ENCODE measurements at places on chromosomes 3 and 15.

- no peaks in the 10 kb centered on the region for H3K4me1 ChIP-seq
- no peaks in the 10 kb centered on the region for H3K27me3 ChIP-seq
These were observed 83.3 kb upstream of the KCNH8 start for GRCh38 chr3:19065027-19065426.

DNA sequence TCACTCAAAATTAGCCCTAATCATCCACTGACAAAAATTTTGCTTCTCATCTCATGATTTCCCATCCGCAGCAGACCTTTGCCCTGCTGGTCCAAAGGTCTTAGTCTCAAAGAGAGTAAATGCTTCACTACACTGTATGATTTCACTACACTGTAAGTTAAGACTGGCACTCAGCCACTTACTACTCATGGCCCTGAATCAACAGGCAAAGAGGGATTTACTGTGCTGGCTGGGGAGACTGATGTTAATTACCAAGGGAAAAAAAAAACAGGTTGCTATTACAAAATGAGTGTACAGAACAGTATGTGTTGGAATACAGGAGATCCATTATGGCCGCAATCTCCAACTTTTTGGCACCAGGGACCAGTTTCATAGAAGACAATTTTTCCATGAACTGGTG, 214.8 kb downstream of the ZMAT3 start:
- H3K27me3 ChIP-seq, result no peaks in the 10 kb centered on the region
- no peaks in the 10 kb centered on the region for H3K36me3 ChIP-seq
- DNase-seq, result no peak
- H3K4me3 ChIP-seq, result no peak overlapping the region
- no peak overlapping the region for H3K27ac ChIP-seq

DNA sequence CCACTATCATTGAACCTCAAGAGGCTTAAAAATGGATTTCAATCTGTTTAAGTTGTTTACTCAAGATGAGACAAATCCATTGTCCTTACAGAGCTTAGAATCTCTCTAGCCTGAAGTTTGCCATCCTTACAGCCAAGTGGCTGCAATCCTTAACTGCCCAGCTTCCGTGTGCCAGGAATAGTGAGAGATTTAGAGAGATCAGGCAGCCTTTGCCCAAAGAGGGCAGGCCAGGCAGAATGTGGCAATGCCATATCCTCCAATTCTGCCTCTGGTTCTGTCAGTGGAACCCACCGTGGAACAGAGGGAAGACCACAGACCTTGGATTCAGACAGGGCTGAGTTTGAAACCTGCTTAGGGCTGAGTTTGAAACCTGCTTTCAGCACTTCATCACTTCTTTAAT, 374.3 kb downstream of the VPS13C start:
- H3K36me3 ChIP-seq, result no peaks in the 10 kb centered on the region
- H3K27ac ChIP-seq, result no peak overlapping the region
- no peak overlapping the region for H3K4me3 ChIP-seq
- peaks cover 3% of the 10 kb centered on the region for H3K27me3 ChIP-seq
- DNase-seq, result no peak
- H3K4me1 ChIP-seq, result no peaks in the 10 kb centered on the region

GRCh38 chr3:5260992-5261501, 73.5 kb downstream of the EDEM1 start:
- no peak overlapping the region for H3K27ac ChIP-seq
- H3K36me3 ChIP-seq, result no peaks in the 10 kb centered on the region
- H3K4me1 ChIP-seq, result no peaks in the 10 kb centered on the region
- H3K4me3 ChIP-seq, result no peak overlapping the region
- DNase-seq, result no peak
- no peaks in the 10 kb centered on the region for H3K27me3 ChIP-seq

- no peak for DNase-seq
- no peaks in the 10 kb centered on the region for H3K36me3 ChIP-seq
- H3K4me3 ChIP-seq, result no peak overlapping the region
- H3K4me1 ChIP-seq, result no peaks in the 10 kb centered on the region
These were observed 125.3 kb upstream of the SPRED1 start for GRCh38 chr15:38127306-38127771.

GRCh38 chr15:66452971-66453580, 44.5 kb downstream of the SNAPC5 start:
- peak overlapping the region; percentile 80 for H3K27ac ChIP-seq
- DNase-seq, result peak; percentile 72
- no peak overlapping the region for H3K4me3 ChIP-seq
- H3K36me3 ChIP-seq, result peaks cover 15% of the 10 kb centered on the region
- no peaks in the 10 kb centered on the region for H3K27me3 ChIP-seq

DNA sequence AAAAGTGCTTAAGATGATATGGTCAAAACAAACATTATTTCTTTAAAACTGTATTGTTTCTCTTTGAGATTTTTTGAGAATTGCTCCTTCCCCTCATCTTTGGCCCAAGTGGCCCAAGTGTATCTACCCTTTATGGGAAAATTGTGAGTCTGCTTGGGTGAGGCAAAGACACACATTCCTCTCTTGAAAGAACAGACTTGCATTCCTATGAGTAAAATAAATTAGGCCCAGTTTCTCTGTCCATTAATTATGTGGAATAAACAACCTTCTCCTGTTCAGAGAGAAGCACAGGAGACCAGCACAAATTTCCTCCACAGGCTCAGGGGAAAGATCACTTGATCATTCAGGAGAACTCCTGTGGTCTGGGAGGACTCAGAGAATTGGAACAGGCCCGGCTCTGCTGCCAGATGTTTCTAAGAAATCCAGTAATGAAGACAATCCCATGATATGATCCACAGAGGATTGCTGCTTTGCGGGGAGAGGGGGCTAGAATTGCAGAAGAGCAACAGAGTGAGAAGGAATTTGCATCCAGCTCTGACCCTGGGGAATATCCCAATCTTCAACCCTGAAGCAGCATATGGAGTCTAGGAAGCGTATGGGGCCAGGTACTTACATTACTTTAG, 53.8 kb upstream of the BOC start:
- no peak for DNase-seq
- H3K27me3 ChIP-seq, result no peaks in the 10 kb centered on the region
- H3K27ac ChIP-seq, result no peak overlapping the region
- H3K36me3 ChIP-seq, result no peaks in the 10 kb centered on the region
- no peaks in the 10 kb centered on the region for H3K4me1 ChIP-seq
- H3K4me3 ChIP-seq, result no peak overlapping the region

DNA sequence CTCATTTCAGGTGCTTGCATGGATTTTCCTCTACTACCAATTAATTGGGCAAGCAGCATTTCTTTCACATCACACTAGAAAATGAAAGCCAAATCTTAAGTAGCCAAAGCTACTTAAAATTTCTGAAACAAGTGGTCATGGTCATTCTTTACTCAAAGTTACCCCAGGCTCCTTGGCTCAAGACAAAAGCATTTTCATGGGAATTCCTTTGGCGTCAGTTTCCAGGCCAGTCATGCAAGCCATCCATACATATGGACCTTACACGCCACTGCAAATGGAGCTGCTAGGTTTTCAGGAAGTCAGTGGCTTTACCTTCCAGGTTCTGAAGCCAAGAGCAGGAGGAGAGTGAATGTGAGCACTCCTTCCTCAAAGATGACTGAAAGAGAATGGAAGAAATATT, 83.7 kb upstream of the IL12A start:
- H3K36me3 ChIP-seq, result no peaks in the 10 kb centered on the region
- no peaks in the 10 kb centered on the region for H3K27me3 ChIP-seq
- no peak overlapping the region for H3K27ac ChIP-seq
- H3K4me3 ChIP-seq, result no peak overlapping the region
- H3K4me1 ChIP-seq, result no peaks in the 10 kb centered on the region
- DNase-seq, result no peak

DNA sequence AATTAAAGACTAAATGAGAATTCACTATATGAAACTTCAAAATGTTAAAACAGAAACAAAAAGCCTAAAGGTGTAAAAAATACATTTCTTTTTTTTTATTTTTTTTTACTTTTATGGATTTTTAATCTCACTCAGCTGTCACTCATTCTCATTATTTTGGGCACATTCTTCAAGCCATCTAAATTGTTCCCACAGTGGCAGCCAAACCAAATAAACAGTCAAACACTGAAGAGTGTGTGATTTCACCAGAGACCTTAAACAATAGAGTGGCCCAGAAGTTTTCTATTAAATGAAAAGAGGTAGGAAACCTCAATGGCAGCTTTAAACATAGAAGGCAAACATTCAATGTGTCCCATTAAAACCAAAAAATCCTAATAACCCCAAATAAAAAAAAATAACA, 616.1 kb downstream of the OTOL1 start:
- no peaks in the 10 kb centered on the region for H3K27me3 ChIP-seq
- H3K4me3 ChIP-seq, result no peak overlapping the region
- H3K27ac ChIP-seq, result no peak overlapping the region
- H3K4me1 ChIP-seq, result no peaks in the 10 kb centered on the region
- DNase-seq, result no peak

DNA sequence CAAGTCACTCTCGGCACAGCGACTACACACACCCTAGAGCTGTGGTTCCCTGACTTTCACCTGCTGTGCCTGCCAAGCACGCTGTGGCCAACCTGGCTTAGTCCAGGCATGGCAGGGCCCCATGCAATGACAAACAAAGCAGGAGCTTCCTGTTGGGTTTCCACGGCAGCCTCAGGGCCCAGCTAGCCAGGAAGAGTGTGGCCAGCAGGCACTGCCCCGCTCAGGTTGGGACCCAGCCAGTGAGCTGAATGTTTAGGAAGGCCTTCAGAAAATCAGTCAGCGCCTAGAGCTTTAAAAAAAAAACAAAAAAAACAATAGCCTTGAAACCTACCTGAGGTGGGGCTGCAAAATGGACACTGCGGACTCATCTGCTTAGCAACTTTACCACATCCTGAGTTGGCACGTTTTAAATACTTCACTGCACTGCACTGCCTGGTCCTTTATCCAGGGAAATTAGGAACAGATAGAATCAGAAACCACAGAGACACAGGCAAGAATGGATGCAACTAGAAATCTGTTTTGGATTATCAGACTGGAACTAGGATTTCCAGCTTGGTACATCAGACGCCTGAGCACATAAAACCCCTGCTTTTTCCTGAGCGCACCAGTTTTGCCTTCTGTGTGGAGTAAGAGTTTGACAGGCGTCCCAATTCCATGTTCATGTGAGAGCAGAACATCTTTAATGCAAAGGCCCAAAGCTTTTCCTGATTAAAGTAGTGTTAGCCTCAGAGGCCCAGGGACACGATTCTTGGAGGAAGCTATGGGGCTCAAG, 36.2 kb upstream of the LDHAL6B start:
- H3K4me1 ChIP-seq, result peaks cover 47% of the 10 kb centered on the region
- H3K27ac ChIP-seq, result peak overlapping the region; percentile 4
- peaks cover 6% of the 10 kb centered on the region for H3K36me3 ChIP-seq
- peak; percentile 16 for DNase-seq
- H3K27me3 ChIP-seq, result no peaks in the 10 kb centered on the region
- H3K4me3 ChIP-seq, result no peak overlapping the region

GRCh38 chr15:49273734-49274318, 103.8 kb downstream of the GALK2 start:
- no peaks in the 10 kb centered on the region for H3K36me3 ChIP-seq
- H3K4me3 ChIP-seq, result no peak overlapping the region
- H3K4me1 ChIP-seq, result no peaks in the 10 kb centered on the region
- no peaks in the 10 kb centered on the region for H3K27me3 ChIP-seq

GRCh38 chr15:65653801-65654521, 32.2 kb downstream of the SLC24A1 start:
- H3K27me3 ChIP-seq, result no peaks in the 10 kb centered on the region
- no peak overlapping the region for H3K4me3 ChIP-seq
- peaks cover 3% of the 10 kb centered on the region for H3K36me3 ChIP-seq
- no peaks in the 10 kb centered on the region for H3K4me1 ChIP-seq

DNA sequence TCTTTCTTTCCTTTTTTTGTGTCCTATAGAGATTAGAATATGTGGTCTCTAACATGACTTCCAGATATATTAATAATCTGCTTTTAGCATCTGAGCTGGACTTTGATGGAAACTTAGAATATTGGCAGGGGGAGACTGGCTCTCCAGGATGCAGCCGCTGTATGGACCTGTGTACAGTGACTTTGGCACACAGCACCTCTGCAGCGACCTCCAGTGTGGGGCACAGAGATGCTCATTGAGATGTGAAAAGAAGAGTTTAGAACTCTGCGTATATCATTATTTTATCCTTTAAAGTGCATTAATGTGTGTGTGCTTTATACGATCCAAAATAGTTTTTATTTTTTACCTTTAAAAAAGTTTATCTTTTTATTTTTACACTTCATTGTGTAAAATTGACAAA, 18.3 kb downstream of the CFAP161 start:
- no peaks in the 10 kb centered on the region for H3K36me3 ChIP-seq
- no peak overlapping the region for H3K4me3 ChIP-seq
- DNase-seq, result no peak
- H3K4me1 ChIP-seq, result no peaks in the 10 kb centered on the region
